Neural crest cell (in vitro differentiated cells): ENCODE measurements at places on chromosomes 6 and 20.

- DNase-seq, result no peak
Measured at GRCh38 chr6:15530411-15530810, 132.4 kb downstream of the DTNBP1 start.

- no peak for DNase-seq
Measured at GRCh38 chr6:128314190-128314589, 206.2 kb downstream of the PTPRK start.

- DNase-seq, result no peak
Measured at GRCh38 chr20:3782597-3782996, 1.3 kb upstream of the SPEF1 start.

- peak; percentile 8 for DNase-seq
Measured at GRCh38 chr6:80605165-80605989, 498.9 kb downstream of the BCKDHB start.

GRCh38 chr6:141607956-141608355 is 524.8 kb upstream of the GJE1 start:
- DNase-seq, result no peak

DNA sequence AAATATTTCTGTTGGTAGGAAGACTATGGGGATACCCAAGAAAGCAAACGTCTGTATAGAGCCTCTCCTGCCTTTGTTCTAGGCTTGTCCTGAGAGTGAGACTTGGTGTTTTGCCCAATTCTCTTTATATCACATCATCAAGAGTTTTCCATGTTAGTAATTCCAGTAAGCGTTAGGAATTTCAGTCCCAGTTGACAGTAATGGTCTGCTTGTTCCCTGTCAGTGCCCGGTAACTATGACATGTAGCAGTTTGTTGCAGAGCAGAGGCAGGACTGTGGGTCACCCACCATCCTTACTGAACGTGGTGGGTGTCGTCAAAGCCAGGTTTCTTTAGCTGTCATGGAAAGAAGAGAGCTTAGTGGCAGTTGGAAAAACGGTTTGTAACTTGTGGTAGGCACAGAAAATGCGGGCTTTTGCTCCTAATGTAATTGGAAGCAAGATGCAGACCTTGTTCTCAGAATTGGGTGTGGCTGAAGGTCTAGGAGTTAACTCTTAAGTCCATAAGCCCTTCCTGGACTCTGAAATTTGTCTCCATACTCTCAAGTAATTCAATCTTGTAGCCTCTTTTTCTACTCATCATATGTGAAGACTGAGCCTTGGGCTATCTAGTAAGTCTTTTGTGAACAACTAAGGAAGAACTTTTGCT is 188.8 kb downstream of the TMEM242 start:
- DNase-seq, result no peak

GRCh38 chr6:24546439-24546838 is 51.7 kb downstream of the ALDH5A1 start:
- no peak for DNase-seq
